ENCODE measurements at places on chromosomes 7 and 10. TPM values are rescaled to one million over a fixed set of nuclear protein-coding genes. Genes with fewer than 3 reads are reported as not detected.
A peak's percentile ranks its signal among the peaks of the same experiment; 100 is the strongest.

Gene FAM170B
- total RNA-seq, result not detected

GRCh38 chr10:78571891-78572290, 496.9 kb upstream of the ZMIZ1 start:
- no peak overlapping the region for H3K27ac ChIP-seq
- H3K27me3 ChIP-seq, result no peaks in the 10 kb centered on the region
- DNase-seq, result peak; percentile 59
- H3K36me3 ChIP-seq, result no peaks in the 10 kb centered on the region
- H3K4me3 ChIP-seq, result no peak overlapping the region

Gene OR2A1
- 0.36 TPM for total RNA-seq

GRCh38 chr10:26802527-26802926, 58.2 kb downstream of the ABI1 start:
- DNase-seq, result no peak
- no peaks in the 10 kb centered on the region for H3K36me3 ChIP-seq
- no peak overlapping the region for H3K4me3 ChIP-seq
- peaks cover 40% of the 10 kb centered on the region for H3K4me1 ChIP-seq

GRCh38 chr7:45598886-45599520, 24.8 kb downstream of the ADCY1 start:
- H3K27ac ChIP-seq, result no peak overlapping the region
- H3K27me3 ChIP-seq, result no peaks in the 10 kb centered on the region
- no peaks in the 10 kb centered on the region for H3K36me3 ChIP-seq
- no peak for DNase-seq
- no peaks in the 10 kb centered on the region for H3K4me1 ChIP-seq

- H3K27ac ChIP-seq, result no peak overlapping the region
- H3K36me3 ChIP-seq, result no peaks in the 10 kb centered on the region
- DNase-seq, result no peak
- no peaks in the 10 kb centered on the region for H3K27me3 ChIP-seq
These were observed 730.6 kb upstream of the IGFBP3 start for GRCh38 chr7:46651561-46652088.

DNA sequence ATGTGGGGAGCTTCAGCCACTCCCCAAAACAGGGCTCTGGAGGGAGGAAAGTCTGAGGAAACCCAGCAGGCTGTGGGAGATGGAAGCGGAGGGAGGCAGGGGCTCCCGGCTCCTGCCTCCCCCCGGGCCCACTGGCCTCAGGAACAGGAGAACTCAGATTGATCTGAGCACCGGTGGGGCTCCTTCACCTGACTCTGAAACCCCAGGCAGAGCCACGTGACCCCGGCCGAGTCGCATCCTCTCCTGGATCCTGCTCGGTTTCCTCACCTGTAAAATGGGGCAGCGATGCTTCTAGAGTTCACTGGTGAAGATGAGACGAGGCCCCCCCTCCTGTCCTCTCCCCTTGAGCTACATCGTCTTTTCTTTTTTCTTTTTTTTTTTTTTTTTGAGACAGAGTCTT, 33.6 kb downstream of the TCERG1L start:
- H3K4me1 ChIP-seq, result no peaks in the 10 kb centered on the region
- H3K27me3 ChIP-seq, result no peaks in the 10 kb centered on the region
- DNase-seq, result no peak
- H3K36me3 ChIP-seq, result no peaks in the 10 kb centered on the region
- H3K4me3 ChIP-seq, result no peak overlapping the region
